ENCODE measurements at places on chromosomes 12 and 14.

DNA sequence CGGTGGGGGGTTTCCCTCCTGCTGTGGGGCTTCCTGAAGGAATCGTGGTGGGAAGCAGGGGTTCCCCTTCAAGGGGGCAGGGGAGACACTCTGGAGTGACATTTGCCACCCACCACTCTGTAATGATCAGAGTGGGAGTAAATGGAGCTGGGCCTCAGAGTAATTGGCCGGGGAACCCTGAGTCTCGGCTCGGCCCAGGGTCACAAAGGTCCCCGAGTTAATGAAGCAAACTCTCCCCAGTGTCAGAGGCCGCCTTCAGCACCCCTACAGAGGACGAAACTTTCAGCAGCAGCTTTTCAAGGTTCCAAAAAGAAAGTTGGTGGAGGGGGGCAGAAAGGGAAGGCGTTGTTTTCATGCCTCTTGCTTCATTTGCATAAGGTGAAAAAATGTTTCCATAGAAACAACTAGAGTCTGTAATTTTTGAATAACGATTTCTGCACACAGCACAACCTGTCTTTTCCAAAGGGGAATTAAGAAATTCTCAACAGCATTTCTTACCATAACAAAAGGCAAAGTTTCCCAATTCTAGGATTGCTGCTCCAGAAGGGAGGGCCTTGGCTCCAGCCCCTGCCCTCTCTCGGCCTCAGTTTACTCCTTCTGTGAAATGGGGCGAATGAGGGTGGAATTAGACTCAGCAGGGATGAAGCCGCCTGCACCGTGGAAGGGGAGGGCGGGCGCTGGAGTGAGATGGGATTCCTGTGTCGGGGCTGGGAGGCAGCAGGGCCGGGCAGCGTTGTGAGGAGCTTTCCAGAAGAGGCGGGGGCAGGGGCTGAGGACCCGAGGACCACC lies 67.0 kb upstream of the BEGAIN start:
- no peak for DNase-seq

GRCh38 chr12:90061809-90062208 lies 353.2 kb upstream of the ATP2B1 start:
- no peak for DNase-seq

DNA sequence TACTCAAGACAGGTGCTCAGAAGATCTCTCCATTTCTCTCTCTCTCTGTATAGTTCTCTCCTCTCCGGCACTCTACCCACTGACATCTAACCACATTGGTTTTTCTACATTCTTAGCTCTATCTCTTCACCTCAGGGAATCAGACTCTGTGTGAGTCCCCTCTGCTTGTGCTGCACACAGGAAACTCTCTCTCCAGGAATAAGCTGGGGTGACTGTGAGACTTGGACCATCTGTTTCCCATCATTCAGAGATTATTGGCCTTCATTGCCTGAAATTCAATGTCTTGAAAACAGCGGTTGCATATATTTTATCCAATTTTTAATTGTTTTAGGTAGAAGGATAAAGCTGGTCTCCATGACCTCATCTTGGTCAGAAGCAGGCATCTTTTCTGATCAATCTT lies 105.0 kb downstream of the SLC35F4 start:
- no peak for DNase-seq

DNA sequence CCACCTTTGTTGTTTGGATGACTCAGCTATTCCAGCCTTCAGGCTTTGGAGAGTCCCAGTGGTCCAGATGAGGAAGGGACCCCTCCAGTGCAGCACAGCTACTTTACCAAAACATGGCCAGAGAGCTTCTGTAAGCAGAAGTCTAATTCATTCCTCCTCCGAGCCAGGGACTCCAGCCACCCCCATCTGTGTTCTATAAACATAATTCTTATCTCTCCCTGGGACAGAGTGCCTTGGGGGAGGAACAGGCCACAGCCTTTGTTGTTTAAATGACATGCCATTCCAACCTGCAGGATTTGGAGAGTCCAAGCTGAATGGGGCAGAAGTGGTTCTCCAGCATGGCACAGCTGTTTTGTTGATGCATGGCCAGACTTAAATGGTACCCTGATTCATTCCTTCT lies 994.0 kb downstream of the TRHDE start:
- DNase-seq = no peak

GRCh38 chr12:69468237-69469026 lies 1.8 kb upstream of the FRS2 start:
- no peak for DNase-seq

- DNase-seq = no peak
Measured at GRCh38 chr12:109770861-109771670, 57.4 kb downstream of the FAM222A start.

GRCh38 chr12:72493407-72493806 lies 221.2 kb downstream of the TRHDE start:
- no peak for DNase-seq

DNA sequence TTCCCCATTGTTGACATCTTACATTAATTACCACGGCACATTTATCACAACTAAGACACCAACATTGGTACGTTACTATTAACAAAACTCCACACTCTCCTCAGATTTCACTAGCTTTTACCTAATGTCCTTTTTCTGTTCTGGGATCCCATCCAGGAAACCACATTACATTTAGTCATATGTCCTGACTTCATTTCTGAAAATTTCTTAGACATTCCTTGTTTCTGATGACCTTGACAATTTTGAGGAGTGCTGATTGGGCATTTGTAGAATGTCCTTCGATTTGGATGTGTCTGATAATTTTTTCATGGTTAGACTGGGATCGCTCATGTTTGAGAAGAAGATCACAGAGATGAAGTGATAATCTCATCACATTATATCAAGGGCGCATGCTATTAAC lies 34.6 kb upstream of the ACSM4 start:
- no peak for DNase-seq

DNA sequence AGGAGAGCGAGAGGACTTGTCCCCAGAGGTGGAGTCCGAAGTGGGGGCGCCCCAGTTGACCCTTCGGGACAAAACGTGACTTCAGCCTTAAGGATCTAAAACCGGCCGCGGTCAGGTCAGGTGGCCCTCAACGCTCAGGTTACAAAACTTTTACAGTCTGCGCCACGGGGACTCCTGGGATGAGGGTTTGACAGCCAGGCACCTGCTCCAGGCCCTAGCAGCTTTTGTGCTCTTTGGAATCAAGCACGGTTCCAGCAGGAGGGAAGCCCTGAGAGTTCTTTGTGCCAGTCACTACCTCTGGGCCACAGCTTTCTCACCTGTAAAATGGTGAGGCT lies 337 bp downstream of the ZC2HC1C start:
- DNase-seq = peak; percentile 10

DNA sequence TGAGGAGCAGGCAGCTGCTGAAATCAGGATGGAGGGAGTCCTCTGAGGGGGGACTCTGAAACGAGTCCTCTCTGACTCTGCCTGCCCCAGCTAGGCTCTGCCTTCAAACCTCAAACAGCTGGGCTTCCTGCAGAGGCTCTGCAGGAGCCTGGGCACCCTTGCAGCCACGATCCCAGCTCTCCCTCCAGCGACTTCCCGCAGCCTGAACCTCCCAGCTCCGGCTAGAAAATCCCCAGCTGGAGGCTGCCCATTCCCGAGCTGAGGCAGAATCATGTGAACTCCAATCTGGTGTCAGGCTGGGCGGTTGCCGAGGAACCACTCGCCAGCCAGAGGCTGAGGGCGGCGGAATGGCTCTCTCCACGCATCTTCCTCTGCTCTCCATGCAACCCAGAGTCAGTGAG lies at the start of gene GPR68:
Gene GPR68, minus strand, starts transcription at position 204 of the 401 bp plus-strand sequence. CDS start 9,654 bp downstream, outside the sequence.
- DNase-seq = peak; percentile 40

DNA sequence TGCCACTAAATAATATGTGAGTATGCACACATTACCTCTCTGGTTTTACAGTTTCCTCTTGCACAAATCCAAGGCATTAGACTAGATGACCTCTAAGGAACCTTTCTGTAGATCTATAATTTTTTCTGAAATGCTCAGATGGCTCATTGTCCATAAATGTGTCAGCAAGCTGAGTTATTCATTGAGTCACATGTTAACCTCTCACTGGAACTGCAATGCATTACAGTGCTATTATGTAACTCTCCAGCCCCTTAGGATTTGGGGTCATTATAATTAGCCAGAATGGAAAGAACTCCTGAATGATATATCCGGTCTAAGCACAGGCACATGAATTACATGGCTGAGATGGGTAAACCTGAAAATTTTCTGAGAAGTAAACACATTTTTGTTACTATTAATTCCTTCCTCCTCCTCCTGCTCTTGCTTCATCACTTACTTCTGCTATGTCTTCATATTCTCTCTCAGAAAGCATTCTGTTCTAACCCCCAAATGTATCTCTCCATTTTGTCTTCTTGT lies 20.3 kb upstream of the DRAM1 start:
- DNase-seq = no peak

DNA sequence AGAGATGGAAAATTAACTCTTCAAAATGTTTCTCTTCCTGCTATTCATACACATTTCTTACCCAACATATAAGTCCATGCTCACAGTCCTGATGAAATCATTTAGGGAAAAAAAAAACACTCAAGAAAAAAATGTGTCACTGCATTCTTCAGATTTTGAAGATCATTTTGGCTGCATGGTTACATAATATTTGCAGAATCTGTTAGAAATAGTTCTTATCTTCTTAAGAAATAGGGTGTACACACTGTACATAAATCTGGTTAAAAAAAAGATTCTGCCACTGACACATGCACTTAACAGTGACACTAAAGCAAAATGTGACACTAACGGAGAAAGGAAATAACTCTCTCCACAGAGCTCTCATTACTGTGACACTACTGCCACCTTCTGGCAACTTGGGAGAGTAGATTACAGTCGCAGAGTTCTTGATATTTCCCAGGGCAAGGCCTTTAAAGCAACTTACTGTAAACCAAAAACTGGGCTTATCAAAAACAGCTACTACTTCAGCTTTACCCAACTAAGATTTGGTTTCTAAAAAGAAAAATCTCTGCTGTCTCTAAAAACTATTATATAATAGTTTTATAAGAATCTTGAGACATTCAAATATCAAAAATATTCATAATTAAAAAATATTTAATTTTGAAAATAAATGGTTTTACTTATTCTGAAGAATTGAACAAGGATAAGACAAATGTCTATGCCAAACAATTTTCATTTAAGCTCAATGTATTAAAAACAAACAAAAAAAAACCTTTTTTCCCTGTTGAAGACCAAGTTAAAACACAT lies 65.0 kb downstream of the SETD3 start:
- DNase-seq = peak; percentile 45

- no peak for DNase-seq
Measured at GRCh38 chr12:26723379-26724308, 109.3 kb downstream of the ITPR2 start.

- DNase-seq = no peak
Measured at GRCh38 chr12:52903855-52904508, 894 bp downstream of the KRT8 start.
